ENCODE measurements at places on chromosomes 16 and 17. TPM values are rescaled to one million over a fixed set of nuclear protein-coding genes. Genes with fewer than 3 reads are reported as not detected.
A peak's percentile ranks its signal among the peaks of the same experiment; 100 is the strongest.

- peak; percentile 91 for DNase-seq
Observed at GRCh38 chr17:50060951-50061712, 5.2 kb downstream of the ITGA3 start.

Gene FBXO31
- 18.4 TPM for total RNA-seq

Gene HSD11B2
- not detected for total RNA-seq

Gene NMRAL1
- 176 TPM for total RNA-seq

Gene GABARAPL2
- total RNA-seq, result 98.1 TPM

Measured in A172 (cell line).